ENCODE measurements at places on chromosomes 3 and 15.

DNA sequence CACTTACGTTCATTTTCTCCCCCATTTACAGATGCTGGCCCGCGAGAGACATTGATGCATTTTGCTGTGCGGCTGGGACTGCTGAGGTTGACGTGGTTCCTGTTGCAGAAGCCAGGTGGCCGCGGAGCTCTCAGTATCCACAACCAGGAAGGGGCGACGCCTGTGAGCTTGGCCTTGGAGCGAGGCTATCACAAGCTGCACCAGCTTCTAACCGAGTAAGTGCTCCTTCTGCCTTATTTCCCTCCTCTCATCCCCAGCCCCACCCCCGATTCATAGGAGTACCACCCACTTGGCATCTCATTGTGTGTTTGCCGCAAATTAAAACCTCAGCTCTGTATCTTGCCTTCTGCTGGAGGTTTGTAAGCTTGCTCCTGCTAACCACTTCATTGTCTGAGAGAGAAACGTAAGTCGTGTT, 163.3 kb downstream of the AKAP13 start:
- DNase-seq = peak; percentile 47

- DNase-seq = no peak
Observed at GRCh38 chr3:114509756-114510155, 215.9 kb downstream of the TIGIT start.

DNA sequence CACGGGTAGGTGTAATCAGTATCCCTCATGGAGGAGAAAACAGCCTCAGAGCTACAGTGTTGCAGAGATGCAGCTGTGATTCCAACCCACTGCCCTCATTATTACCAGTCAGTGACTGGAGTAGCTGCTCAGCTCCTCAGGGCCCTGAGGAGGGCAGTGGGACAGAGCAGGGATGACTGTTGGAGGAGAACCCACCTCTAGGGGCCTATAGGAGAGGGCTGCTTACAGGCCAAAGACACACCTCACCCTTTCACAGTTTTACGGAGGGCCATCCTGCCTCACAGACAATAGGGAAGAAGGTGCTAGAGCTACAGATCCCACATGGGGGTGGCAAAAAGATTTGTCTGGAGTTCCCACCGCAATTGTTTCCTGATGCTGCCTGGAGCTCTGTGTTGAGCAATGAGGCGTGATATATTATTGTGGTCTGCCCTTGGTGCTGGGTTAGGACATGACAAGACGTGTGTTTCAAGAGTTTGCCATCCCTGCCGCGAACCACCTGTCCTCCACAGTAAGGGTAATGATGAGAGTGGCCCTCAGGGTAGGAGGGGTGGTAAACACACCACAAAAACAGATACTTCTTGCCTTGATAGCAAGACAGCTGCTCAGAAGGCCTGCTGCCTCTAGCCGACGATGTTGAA, 140.5 kb upstream of the TPM1 start:
- DNase-seq = peak; percentile 11

- DNase-seq = no peak
Observed at GRCh38 chr3:112774293-112774926, 72.3 kb downstream of the CD200R1L start.

- no peak for DNase-seq
Observed at GRCh38 chr3:67739851-67740250, 85.4 kb upstream of the SUCLG2 start.

GRCh38 chr3:179710079-179710478, 57.2 kb downstream of the USP13 start:
- DNase-seq = no peak

DNA sequence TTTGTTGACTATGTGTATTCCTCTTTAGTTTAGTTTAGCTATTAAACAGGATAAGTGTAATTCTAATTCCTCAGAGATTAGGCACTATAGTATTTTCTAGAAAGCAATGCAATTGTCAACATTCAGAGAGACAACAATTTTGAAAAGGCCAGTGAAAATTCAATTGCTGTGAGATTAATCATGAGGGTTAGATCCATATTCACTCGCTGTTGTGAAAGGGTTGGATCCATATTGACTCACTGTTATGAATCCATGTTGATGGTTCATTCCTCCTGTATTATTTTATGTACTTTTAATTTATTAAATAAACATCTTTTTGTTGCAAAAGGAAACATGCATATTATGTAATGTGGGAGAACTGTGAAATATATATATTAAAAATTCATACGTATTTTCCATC, 641 bp downstream of the TRAT1 start:
- DNase-seq = no peak

DNA sequence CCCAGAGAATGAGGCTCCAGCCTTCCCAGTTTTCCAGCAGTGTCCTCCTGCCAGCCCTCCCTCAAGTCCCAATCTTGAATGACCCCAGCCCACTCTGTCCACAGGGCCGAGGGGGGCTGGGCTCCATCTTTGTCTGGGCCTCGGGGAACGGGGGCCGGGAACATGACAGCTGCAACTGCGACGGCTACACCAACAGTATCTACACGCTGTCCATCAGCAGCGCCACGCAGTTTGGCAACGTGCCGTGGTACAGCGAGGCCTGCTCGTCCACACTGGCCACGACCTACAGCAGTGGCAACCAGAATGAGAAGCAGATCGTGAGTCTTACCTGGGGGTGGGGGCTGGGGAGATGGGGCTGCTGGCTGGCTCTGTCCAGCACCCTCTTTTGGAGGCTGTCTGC, 5.6 kb upstream of the FES start:
- no peak for DNase-seq

GRCh38 chr3:78183906-78184599, 1144.2 kb downstream of the ROBO2 start:
- no peak for DNase-seq

GRCh38 chr3:189652042-189652441, 20.9 kb downstream of the TP63 start:
- no peak for DNase-seq

GRCh38 chr3:60767536-60767935, 483.7 kb downstream of the FHIT start:
- no peak for DNase-seq

GRCh38 chr3:26652164-26652563, 29.6 kb downstream of the LRRC3B start:
- DNase-seq = peak; percentile 2

DNA sequence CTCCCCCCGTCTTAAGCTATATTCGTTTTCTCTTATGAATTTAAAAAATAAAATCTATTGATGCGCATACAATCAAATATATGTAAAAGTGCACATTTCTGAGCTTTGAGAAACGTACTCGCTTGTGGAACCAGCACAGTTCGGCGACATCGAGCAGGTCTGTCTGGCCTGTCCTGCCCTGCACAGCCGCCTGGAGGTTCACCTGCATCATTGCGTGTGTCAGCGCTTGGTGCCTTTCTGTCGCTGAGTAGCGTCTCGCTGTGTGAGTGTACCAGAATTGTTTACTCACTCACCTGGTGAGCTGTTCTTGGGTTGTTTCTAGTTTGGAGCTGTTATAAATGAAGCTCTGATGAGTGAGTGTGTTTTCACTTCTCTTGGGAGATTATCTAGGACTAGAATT, 104.0 kb downstream of the VGLL4 start:
- no peak for DNase-seq

- DNase-seq = no peak
Observed at GRCh38 chr3:152826476-152826875, 8.5 kb upstream of the P2RY1 start.

GRCh38 chr3:176767385-176767784, 429.9 kb downstream of the TBL1XR1 start:
- no peak for DNase-seq

- DNase-seq = no peak
Observed at GRCh38 chr3:32325927-32326326, 65.7 kb upstream of the CMTM7 start.

GRCh38 chr3:136109499-136109898, 86.6 kb downstream of the MSL2 start:
- no peak for DNase-seq

GRCh38 chr3:141386611-141387111, 18.4 kb downstream of the ZBTB38 start:
- no peak for DNase-seq
